ENCODE measurements at places on chromosomes 6 and 20.

DNA sequence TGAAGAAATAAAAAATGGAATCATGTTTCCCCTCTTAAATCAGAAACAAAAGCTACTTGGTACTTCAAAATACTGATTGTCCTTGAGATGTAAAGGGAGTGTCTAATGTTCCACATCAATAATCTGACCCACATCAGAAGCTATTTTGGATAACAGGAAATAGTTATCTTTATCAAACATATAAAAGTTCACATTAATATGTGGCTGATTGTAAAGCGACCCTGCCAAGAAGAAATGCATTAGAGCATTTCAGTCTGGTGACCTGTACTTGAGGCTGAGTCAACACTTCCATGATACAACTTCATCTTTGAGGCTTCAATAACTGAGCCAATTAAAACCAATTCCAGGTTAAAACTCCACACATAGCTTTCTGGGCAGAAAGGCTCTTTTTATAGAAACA, 31.8 kb downstream of the SYNE1 start:
- DNase-seq: no peak

DNA sequence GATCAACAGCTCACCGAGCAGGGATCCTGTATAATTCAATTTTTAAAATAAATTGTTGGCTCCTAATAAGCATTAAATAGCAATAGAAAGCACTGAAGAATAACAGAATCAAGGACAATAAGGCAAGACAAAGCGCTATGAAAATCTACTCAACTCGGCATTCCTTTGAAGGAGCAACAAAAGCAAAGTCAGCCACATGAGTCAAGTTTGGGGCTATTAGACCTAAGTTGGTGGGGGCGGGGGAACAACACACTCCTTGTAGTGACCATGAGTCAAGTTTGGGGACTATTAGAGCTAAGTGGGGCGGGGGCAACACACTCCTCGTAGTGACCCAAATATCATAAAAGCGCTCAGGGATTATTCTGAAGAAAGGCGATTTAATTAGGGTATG, 120.0 kb downstream of the FOXC1 start:
- no peak for DNase-seq

- no peak for DNase-seq
Observed at GRCh38 chr20:5183731-5184474, 57.1 kb downstream of the CDS2 start.

DNA sequence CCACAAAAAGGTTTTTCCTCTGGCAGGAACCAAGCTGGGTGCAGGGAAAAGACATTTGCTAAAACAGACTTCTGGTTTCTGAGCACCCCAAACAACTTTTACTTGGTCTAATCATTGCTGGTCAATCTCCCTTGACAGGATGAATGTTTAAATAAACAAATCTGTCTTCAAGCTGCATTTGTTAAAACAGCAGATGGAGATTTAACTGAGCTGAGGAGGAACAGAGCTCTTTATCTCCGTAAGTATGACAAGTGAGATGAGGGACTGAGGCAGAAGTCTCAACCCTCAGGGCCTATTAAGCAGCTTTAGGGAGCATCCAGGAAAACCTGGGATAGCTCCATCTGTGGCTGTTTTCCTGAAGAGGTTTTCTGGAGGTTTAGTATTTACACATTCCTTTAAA, 40.6 kb downstream of the NINL start:
- no peak for DNase-seq

- peak; percentile 9 for DNase-seq
Observed at GRCh38 chr6:63272397-63272796, 47.4 kb downstream of the LGSN start.

DNA sequence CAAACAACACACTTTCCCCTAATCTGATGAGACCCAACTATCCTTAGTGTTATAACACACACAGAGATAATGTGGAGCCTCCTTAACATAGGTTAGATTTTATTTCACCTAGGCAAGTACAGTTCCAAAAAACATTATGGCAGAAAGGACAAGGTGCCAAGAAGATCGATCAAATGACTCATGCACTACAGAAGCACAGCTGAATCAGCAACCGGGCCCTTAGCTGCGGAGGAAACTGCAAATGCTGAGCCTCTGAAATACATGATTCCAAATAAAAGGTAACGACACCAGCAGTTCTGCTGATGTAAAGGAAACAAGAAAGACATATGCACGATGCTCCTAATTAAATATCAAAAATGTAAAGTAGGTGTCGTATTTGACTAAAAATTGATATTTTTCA, 19.9 kb upstream of the MUC21 start:
- no peak for DNase-seq

GRCh38 chr6:81751388-81752083, 945 bp downstream of the TENT5A start:
- no peak for DNase-seq

GRCh38 chr20:21901470-21902275, 196.2 kb downstream of the PAX1 start:
- DNase-seq: no peak

DNA sequence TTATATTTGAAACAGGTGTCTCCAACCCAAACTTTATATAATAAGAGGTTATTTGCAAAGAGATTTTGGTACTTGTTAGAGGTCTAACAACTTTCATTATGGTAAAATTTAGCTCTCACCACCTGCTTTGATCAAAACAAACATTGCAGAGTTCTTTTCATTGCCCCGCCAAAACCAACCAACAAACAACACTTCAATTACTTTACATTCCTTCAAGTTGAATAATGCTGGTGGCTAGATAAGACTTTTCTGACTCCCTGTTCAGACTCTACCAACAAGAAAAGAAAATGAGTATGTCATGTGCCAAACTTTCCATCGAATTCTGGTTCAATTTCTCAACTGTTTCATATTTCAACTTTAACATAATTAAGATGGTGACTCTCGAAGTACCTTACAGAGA, 311.1 kb downstream of the ADGRG6 start:
- DNase-seq: no peak

DNA sequence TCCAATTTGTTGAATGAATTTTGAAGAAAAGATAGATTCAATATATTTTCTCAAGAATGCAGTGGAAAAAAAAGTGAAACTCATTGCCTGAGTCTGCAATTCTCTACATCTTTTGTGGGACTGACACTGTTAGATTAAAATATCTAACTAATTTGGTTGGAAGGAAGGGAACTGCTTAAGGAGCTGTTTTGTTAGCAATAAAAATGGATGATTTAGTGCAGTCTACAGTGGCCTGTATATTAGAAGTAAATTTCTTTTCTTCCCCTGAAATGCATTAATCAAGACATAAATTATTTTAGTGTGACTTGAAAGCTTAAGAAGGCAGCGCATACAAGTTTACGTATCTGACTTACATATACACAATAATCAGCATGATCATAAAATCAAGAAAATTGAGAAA, 1332.6 kb downstream of the EPHA7 start:
- no peak for DNase-seq

DNA sequence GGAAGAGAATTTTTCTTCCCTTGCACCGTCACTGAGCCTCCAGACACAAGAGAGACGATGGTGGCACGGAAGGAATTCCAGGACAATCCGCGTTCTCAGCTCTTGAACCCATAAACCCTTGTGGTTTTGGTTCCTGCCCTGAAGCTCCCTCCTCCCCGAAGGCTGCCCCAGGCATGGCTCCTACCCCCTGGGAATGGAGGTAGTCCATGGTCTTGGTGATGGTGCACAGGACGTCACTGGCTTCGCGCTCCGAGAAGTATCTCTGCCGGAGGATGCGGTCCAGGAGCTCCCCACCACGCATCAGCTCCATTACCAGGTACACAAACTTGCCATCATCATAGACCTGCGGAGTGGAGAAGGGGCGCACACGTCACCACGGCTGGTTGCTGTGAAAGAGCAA, 47.5 kb upstream of the MPC1 start:
- no peak for DNase-seq

- DNase-seq: no peak
Observed at GRCh38 chr6:5045416-5045815, 39.7 kb upstream of the PPP1R3G start.

DNA sequence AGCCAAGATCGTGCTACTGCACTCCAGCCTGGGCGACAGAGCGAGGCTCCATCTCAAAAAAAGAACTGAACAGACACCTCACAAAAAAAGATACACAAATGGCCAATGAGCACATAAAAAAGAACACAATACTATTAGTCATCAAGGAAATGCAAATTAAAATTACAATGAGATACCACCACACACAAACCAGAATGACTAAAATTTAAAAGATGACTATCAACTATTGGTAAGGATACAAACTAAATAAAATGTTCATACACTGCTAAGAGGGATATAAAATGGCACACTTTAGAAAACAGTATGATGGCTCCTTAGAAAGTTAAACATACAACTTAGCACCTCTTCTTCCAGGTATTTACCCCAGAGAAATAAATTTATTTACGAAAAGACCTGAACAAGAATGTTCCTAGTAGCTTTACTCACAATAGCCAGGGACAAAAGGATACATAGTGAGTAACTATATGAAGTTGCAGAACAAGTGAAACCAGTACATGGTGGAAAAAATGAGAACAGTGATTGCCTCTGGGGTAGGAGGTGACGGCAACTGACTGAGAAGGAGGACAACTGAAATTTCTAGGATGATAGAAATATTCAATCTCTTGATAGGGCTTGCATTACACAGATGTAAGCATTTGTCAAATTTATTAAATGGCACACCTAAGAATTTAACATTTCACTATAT, 53.2 kb downstream of the FAM8A1 start:
- DNase-seq: no peak

DNA sequence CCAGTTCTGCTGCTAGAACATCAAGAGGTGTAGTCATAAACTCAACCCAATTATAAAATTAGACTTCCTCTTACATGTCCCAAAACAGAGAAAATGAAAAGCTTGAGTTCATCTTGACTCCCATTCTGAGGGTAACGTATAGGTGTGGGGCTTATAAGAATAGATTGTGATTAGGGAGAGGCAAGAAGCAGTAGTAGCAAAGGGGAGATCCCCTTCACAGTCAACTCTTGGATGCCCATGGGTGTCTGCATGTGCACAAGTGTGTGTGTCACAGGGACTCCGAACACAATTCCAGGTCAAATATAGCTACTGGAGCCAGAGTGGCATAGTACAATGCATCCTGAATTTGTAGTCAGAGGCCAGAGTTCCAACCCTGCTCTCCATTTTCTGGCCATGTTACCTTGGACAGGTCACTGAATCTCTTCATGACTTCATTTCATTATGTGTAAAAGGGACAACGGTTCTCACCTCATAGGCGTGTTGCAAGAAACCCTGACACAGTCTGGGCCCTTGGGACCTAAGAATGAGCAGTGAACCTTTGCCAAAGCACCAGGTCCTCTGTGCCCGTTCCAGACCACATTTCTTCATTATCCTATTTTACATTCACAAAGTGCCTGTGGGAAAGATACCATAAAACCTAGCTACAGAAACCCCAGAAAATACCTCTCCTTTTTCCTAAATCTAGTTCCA, 11.8 kb downstream of the GSTA4 start:
- DNase-seq: no peak

DNA sequence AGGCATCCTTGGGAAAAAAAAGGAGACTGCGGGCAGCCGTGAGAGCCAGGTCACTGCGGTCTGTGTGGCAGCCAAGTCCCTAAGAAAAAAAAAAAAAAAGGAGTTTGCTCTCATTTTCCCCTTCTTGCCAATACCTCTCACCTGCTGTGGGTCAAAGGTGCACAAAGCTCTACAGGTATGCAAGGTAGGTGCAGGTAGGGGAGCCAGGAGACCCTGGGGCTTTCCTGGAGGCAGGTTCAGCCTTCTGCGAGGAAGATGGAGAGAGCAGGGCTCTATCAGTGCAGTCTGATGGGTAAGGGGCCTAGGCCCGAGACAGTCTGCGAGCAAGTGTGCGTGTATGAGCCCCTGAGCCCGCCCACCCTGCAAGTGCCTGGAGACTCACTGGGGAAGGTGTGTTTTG, 12.3 kb upstream of the SNAI1 start:
- no peak for DNase-seq

DNA sequence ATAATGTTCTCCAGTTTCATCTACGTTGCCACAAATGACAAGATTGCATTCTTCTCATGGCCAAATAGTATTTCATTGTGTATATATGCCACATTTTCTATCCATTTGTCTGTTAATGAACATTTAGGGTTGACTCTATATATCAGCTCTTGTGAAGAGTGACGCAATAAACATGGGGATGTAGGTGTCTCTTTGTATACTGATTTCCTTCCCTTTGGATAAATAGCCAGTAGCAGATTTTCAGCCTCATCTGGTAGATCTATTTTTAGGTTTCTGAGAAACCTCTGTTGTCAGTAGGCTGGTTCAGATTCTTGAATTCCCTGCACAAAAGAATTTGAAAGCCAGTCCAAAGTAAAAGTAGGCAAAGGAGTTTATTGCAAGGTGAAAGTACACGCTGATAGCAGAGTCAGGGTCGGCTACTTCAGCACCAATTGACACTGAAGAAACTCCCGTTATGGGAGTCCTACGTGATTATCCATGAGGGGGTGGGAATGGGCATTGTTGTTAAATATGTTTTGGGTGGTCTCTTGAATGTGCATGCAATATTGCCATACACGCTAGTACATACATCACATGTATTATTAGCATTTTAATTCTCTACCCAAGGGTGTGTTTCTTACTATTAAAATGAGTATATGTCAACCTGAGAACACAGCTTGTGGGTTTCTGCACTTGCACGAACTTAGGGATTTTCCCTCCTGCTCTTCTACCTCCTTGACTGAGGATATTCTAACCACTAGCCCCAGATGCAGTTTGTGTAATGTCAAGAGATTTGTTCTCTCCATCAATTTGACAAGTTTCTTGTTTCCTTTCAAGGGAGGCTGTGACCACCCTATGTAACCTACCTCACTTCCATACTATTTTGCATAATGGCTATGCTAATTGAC, 14.4 kb upstream of the SLC17A2 start:
- no peak for DNase-seq

- DNase-seq: no peak
Observed at GRCh38 chr6:16944596-16944995, 157.3 kb upstream of the STMND1 start.

GRCh38 chr6:11732036-11732631, 46.5 kb downstream of the ADTRP start:
- peak; percentile 30 for DNase-seq

DNA sequence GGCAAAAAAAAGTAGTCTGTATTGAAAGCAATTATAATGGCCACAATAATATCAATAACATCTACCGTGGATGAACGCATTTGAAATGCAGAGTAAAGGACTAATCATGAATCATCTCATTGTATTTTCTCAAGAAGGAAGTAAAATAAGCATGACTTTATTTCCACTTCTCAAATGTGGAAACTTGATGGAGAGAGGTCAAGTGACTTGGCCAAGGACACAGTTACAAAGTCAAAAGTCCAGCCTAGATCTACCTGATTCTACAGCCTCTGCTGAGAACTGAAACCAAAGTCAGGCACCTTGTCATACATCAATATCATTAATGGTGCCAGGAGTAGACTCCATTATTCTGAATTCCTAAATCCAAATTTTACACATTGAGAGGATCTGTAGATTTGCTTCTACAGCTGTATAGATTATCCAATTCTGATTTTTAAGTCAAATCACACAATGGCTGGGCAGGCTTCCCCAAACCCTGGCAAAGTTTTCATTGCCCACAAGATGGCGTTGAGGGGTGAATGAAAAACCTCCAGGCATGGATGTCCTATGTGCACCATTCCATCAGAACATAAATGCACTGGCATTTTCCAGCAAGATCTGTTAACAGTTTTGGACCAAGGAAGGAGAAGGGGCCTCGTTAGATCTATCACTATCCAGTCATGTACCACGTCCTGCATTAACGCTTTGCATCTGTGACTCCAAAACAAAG, 423.1 kb downstream of the MAFB start:
- no peak for DNase-seq
